ENCODE measurements at places on chromosomes 6 and 20.

DNA sequence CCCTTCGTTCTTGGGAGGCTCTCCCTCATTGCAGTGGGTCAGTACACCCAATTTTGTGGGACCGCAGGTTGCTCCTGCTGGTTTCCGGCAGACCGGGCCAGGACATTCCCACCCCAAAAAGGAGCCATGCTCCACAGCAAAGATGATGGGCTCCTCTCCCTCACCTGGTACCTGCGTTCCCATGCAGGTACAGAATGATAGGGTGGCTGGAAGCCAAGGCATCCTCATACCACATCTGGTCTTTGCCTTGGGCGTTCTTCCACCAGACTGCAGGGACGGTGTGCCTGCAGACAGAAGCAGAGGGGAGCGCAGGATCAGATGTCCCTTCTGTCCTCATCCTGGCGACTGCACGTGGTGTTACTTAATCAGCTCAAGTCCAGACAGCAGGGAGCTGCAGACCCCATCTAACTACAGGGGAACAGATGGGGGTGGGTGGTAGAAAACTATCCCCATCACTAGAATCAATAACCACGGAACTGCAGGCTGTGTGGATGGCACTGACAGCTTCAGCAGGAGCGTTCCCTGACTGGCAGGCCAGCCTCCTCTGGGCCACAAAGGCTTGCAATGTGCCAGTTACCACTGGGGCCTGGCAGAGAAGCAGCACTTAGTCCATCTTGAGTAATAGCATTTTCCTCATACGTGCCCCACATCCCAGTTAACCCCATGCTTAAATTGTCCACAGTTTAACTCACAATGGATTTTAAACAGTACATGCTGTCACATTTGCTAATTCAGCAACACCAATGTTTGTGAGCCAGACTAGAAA, 70.4 kb downstream of the ABHD12 start:
- DNase-seq: no peak

DNA sequence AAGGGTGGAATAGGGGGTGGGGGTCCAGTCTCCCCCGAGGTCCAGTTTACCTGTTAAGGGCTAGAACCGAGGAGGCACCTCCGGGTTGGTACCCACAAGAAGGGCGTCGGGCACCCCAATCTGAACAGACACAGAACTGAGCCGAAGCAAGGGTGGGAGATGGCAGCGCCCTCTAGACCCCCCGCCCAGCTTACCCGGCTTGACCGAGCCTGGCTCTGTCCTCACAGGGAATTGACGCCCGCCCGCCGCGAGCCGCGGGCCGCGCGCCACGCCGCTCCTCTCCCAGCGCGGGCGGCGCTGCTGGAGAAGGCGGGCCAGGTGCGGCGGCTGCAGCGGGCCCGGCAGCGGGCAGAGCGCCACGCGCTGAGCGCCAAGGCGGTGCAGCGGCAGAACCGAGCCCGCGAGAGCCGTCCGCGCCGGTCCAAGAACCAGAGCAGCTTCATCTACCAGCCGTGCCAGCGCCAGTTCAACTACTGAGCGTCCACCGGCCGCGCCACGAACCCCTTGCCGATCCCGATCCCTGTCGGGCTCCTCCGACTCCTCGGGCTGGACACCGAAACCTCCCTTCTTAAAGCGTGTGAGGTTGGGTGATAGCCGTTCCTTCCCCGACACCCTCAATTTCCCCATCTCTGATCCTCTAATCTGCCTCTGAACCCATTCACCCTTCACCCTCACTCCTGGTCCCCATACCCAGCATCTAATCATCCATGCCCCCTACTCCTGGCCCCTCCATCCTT, 5.9 kb downstream of the TP53INP2 start:
- peak; percentile 82 for DNase-seq

GRCh38 chr6:105804424-105804823, 281.7 kb upstream of the PRDM1 start:
- DNase-seq: peak; percentile 91

DNA sequence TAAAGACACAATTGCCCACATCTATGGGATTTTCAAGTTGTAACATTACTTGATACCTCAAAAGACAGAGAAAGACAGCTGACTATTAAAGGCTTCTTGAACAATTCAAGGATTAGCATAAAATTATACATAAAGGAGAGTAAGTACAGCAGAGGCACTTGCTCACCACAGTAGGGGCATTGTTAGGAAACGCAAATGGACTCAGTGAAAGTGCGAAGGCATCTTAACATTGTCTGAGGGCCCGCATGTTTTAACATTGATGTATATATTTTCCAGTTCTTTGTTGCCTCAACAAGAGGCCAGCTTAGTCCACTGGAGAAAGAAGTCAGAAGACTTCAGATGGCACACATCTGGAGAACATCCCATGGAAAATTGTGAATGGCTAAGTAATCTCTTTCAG, 115.4 kb downstream of the SIM1 start:
- no peak for DNase-seq

- no peak for DNase-seq
These were observed 4.5 kb downstream of the IYD start for GRCh38 chr6:150373260-150373701.

- no peak for DNase-seq
These were observed 183.1 kb upstream of the RALGAPA2 start for GRCh38 chr20:20895537-20895936.

- peak; percentile 73 for DNase-seq
These were observed 125.7 kb upstream of the HDAC2 start for GRCh38 chr6:114096561-114097172.

DNA sequence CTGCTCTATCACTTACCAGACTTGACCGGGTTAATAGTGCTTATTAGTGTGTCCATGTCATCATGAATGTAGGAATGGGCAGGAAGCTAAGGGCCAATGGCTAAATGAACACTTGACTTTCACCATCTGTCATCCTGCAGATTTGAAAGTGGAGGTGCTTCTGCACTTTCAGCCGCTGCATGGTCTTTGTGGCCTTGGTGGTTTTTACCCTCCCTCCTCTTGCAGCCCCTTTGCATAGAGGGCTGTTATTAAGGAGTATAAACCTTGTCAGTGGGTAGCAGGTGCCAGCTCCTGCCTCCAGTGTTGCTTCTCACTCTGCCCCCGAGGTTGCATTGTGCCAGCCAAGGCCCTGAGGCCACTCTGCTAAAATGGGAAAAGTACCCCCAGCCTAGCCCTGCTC, 122.2 kb upstream of the TNFAIP3 start:
- DNase-seq: no peak

GRCh38 chr20:24620937-24621519, 151.6 kb downstream of the SYNDIG1 start:
- DNase-seq: no peak

DNA sequence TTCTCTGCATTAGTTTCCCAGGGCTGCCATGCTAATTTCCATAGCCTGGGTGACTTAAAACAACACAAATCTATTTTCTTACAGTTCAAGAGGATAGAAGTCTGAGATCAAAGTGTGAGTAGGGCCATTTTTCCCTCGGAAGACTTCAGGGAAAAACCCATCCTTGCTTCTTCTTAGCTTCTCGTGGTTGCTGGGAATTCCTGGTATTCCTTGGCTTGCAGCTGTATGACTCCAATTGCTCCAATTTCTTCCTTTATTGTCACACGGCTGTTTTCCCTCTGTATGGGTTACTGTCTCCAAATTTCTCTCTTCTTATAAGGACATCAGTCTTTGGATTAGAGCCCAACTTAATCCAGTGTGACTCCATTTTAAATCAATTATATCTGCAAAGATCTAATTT, 128.4 kb upstream of the JAG1 start:
- DNase-seq: no peak

- DNase-seq: peak; percentile 87
These were observed 207.1 kb downstream of the PREX1 start for GRCh38 chr20:48620507-48621375.

DNA sequence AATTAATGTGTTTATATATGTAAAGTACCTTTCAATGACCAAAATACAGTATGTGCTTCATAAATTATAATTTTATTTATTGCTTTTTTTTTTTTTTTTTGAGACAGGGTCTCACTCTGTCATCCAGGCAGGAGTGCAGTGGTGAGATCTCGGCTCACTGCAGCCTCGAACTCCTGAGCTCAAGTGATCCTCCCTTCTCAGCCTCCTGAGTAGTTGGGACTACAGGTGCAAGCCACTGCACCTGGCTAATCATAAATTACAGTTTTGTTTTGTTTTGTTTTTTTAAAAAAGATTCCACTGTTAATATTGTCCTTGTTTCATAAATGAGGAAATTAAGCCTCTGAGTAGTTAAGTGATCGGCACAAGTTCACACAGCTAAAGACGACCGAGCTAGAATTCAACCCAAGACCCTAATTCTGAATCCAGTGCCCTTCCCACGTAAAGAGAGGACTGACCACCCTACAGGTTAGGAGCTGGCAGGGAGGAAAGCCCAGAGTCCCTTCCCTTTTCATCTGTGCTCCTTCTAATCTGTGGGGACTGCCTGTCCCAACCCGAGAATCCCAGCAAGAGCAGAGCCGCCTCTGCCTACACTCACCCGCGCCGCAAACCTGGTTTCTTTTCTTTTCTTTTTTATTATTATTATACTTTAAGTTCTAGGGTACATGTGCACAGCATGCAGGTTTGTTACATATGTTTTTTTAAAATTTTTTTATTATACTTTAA, 8.5 kb upstream of the GDF5 start:
- DNase-seq: peak; percentile 20

GRCh38 chr6:8536122-8536521, 100.8 kb upstream of the SLC35B3 start:
- DNase-seq: no peak

- no peak for DNase-seq
These were observed 453.8 kb upstream of the POU3F2 start for GRCh38 chr6:98380589-98380988.

DNA sequence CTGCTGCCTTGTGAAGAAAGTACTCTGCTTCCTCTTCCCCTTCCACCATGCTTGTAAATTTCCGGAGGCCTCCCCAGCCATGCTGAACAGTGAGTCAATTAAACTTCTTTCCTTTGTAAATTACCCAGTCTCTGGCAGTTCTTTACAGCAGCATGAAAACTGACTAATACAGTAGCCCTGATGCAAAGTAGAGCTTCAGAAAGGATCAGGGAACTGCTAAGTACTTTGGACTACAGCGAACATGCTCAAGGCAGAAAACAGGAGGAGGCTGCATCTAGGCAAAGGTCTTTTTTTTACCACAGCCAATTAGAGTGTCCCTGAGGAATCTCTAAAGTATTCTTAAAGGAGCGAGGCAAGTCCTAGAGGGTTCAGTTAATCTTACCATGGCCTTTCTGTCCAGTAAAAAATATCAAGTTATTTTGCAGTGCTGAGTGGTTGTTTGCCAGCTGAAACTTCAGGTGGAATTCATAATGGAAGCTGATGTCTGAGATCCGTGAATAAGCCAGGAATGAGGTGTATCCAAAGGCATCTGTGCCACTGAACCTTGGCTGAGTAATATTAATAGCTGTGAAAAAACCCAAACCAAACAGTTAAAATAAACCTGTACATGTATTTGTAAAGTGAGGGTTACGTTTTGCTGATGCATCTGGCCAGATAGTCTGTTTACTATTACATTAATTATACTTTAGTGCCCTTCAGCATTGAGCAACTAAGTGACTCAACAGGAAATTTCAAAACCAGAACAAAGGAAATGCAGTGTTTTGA, 170.4 kb downstream of the PHF3 start:
- peak; percentile 95 for DNase-seq

GRCh38 chr20:36591854-36592641, 13.5 kb upstream of the RAB5IF start:
- DNase-seq: peak; percentile 66

DNA sequence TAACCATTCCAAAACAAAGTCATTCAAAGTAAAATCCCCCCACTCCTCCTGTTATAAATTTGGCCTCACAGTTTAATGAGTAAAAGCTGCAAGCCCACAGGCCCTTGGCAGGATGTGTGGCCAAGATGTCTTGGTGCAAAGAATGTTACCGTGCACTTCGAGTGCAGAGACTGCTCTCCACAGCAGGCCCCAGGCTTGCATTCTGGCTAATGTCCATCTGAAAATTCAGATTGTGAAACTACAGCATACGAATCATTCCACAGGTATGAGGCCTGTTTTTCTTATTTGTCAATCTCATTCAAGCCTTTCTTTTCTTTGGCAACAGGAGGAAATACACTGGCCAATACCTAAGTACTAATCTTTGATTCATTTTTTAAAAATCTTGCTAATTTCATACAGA, 7.1 kb downstream of the RPS6KA2 start:
- DNase-seq: peak; percentile 55

GRCh38 chr20:58930496-58930895, 50.6 kb upstream of the NELFCD start:
- peak; percentile 23 for DNase-seq

GRCh38 chr20:30500829-30501440, 756.5 kb upstream of the DEFB115 start:
- DNase-seq: no peak

DNA sequence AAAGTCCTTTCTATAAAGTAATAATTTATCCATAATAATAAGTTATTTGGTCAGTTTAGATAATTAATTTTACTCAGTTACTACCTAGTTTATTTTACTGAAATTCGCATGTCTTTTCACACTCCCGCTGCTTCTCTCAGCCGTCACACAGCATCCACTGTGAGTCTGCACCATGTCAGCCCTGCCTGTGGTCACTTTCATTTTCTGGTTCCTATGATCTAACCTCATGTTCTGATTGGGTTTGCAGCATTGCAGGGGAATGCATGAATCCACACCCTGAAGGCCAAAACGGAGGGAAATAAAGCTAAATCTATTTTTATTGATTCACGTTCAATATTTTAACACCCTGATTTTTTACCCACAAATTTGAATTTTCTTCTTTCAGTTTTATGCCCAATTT, 47.4 kb downstream of the PDE10A start:
- no peak for DNase-seq

DNA sequence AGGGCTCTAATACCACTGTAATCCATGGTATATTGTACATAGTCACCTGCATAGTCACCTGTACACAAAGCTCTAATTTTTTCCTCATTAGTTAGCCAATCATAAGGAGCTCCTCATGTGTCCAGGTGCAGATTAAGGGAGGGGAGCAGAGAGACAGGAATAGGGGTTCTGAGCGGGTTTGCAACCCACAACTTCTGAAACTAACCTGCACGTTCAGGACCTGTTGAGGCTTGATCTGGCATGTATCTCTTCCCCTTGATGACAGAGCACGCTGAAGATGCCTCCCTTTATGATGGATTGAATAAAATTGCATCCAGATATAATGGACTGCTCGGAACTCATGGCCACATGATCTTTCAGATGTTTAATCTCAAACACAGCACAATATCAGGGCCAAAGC, 179.4 kb upstream of the PRND start:
- no peak for DNase-seq

GRCh38 chr20:42530855-42531448, 658.8 kb downstream of the PTPRT start:
- peak; percentile 11 for DNase-seq

GRCh38 chr6:38134704-38135088, 315.2 kb downstream of the ZFAND3 start:
- DNase-seq: no peak

GRCh38 chr6:109466212-109466923, 10.8 kb upstream of the MICAL1 start:
- no peak for DNase-seq

Measured in ELR (cell line).